ENCODE measurements at places on chromosomes 3 and 15.

DNA sequence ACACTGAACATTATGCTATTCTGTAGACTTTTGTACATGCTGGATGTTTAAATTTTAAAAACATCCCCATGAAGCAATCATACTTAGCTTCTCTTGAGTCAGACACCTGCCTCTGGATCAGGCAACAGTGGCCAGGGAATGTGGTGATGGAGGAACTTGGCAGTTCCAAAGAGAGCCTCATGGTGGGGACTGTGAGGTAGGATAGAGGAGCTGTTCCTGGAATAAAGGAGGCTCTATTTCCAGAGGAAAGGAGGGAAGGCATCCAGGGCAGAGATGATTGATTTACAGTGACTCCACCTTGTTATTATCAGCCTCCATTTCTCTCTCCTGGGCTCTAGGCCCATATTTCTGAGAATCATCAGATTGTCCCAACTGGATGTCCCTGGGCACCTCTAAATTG, 35.0 kb upstream of the ABHD17C start:
- no peak for DNase-seq

- no peak for DNase-seq
Measured at GRCh38 chr3:192675958-192676649, 51.2 kb downstream of the FGF12 start.

GRCh38 chr3:50359760-50360110, 414 bp upstream of the TMEM115 start:
- no peak for DNase-seq

DNA sequence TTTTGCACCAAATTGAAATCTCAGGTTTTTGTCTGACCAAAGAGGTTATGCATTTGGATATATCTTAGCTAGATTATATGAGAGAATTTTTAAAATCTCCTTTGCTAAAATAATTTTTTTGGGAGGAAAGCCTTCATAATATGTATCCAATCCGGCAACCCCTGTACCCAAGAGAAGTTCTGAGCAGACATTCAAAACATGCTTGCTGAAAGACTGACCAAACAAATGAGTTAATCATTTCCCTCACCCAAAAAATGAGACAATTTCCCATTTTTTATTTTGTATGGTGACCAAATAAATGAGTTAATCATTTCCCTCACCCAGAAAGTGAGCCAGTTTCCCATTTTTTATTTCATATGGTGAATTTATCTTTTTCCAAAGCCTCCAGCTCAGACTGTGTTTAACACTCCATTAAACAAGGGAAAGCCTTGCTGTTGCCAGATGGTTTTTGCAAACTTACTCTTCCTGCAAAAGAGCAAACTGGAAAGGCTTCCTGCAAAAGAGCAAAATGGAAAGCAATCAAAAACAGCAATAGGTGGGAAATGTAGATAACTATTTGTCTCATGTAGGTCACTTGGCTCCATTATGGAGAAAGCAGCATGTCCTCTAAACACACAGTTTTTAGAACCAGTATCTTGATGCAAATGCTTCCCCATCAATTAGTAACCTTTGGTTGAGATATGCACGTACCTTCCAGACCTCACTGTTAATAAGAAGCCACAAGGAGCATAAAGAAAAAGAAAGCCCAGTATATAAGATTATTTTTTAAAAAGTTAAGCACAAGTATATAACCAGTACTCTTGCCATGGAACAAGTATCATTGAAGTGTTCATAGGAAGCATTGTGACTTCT, 78.4 kb upstream of the OSTN start:
- DNase-seq: no peak

- DNase-seq: no peak
Measured at GRCh38 chr3:195286115-195286872, 15.3 kb upstream of the XXYLT1 start.

- DNase-seq: no peak
Measured at GRCh38 chr15:62165793-62166375, 799 bp upstream of the C2CD4B start.
